SK-N-SH (cell line): ENCODE measurements at places on chromosomes 7 and 10. TPM values are rescaled to one million over a fixed set of nuclear protein-coding genes. Genes with fewer than 3 reads are reported as not detected.

- DNase-seq = no peak
- no peak overlapping the region for H3K4me3 ChIP-seq
- H3K27ac ChIP-seq = no peak overlapping the region
- H3K27me3 ChIP-seq = no peaks in the 10 kb centered on the region
- H3K36me3 ChIP-seq = no peaks in the 10 kb centered on the region
- H3K4me1 ChIP-seq = no peaks in the 10 kb centered on the region
These were observed 348.8 kb upstream of the CDC14C start for GRCh38 chr7:48575516-48575915.

DNA sequence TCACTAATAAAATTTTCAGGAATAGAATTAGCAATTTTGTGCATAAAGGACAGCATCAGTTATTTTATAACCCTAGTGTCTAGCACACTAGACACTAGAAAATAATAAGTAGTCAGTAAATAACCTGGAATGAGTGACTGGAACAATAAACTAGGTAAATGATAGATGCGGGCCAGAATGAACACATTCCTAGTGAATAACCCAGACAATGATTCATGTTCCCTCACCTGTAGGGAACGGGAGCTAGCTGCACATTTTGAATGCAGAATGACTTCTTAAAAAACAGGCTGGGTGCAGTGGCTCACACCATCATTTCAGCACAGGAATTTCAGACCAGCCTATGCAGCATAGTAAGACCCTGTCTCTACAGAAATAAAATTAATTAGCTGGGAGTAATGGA, 3.2 kb upstream of the ATOH7 start:
- no peak overlapping the region for H3K4me3 ChIP-seq
- H3K4me1 ChIP-seq = peaks cover 4% of the 10 kb centered on the region; the same call in 1 of the 2 replicates
- H3K27ac ChIP-seq = no peak overlapping the region
- no peaks in the 10 kb centered on the region; the same call in 1 of the 2 replicates for H3K27me3 ChIP-seq
- no peak for DNase-seq

DNA sequence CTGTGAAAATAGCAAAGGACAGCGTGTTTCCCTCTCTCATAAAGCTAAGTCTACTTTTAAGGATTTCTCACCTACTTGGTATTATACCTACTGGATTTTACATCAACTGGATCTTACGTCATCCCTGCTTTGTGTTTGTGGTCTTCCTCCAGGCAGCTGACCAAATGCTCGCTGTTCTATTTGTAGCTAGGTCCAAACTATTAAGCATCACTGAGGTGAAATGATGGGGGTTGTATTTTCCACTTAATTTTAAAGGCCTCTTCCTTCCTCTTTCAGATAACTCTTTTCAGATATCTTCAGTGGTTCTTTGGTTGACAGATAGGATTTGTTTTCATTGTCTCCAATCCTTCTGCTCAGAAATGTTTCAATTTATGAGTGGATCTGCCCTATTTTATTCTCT, 169.7 kb downstream of the RNLS start:
- H3K4me1 ChIP-seq = no peaks in the 10 kb centered on the region
- DNase-seq = no peak
- H3K27me3 ChIP-seq = no peaks in the 10 kb centered on the region
- H3K27ac ChIP-seq = no peak overlapping the region
- no peak overlapping the region for H3K4me3 ChIP-seq

The DOCK4 gene
- 8.5 and 8.9 TPM in 2 replicates for polyA plus RNA-seq
